Ureter (tissue), 1 donor: ENCODE measurements at places on chromosomes 11 and 22. TPM values are rescaled to one million over a fixed set of nuclear protein-coding genes. Genes with fewer than 3 reads are reported as not detected.
A peak's percentile ranks its signal among the peaks of the same experiment; 100 is the strongest.

- DNase-seq: no peak
Observed at GRCh38 chr11:15159085-15159484, 44.4 kb downstream of the INSC start.

GRCh38 chr11:126662035-126662790, 306.7 kb downstream of the ST3GAL4 start:
- no peak for DNase-seq

DNA sequence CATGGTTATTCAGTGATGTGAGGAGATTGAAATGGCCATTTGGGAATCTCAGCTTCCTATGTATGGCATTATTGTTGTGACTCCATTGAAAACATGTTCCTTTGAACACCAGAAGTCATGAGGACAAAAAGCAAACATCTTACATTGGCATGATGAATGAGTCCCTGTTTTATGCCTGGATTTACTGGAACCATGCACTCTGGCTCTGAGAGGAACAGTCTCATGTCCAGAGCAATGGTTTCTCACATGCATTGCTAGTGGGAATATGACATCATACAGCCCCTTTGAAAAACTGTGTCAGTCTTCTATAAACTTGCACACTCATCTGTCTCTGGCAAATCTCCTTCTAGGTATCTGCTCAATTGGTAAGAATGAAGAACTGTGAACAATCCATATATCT, 3.4 kb upstream of the KDM4F start:
- DNase-seq: no peak

GRCh38 chr11:41872426-41872825, 413.0 kb upstream of the LRRC4C start:
- no peak for DNase-seq

DNA sequence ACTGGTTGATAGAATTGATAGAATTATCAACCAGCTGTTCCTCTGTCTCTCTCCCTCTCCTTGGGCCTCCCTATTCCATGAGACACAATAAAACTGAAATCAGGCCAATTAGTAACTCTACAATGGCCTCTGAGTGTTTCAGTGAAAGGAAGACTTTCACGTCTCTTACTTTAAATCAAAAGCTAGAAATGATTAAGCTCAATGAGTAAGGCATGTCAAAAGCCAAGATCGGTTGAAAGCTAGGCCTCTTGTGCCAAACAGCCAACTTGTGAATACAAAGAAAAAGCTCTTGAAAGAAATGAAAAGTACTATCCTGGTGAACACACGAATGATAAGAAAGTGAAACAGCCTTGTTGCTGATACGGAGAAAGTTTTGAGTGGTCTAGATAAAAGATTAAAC, 16.6 kb downstream of the PIH1D2 start:
- DNase-seq: no peak

DNA sequence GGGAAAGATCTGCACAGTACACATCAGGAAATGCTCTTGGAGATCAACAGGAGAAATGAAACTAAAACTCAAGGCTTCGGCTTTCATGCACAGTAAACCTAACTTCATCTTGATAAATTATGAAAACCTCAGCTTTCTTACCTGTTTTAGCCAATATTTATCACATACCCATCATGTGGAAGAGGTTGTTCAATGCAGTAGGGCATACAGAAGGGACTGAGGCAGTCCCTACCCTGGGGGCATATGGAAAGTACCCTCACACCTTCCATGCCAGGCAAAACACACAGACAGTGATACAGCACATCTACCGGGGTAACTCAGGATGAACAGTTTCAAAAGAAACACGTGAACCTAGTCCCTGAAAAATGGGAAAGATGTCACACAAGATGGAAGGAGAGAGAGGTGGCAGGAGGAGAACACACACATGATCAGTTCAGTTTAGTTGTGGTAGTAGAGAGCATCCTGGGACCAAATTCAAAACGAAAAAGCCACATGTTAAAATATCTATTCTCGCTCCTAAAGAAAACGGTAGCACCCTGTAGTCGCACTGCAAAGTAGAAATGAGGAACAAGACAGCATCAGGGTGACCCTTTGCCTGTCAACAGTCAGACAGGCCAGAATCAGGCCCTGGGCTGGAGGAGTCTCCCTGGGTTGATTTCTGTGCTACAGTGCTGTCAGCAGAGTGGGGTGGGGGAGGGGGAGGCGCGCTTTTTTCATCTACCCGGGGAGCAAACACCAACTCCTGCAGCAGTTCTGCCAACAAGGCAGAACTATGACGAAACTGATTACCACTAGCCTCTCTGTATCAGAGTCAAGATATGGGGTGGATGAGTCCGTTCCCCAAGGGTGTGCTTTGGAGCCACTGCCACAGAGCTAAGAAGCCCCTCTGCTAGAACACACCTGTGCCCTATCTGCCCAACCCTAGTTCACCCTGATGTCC, 1.3 kb downstream of the HIRA start:
- DNase-seq: no peak

GRCh38 chr22:30969532-30970355, 679 bp downstream of the TUG1 start:
- DNase-seq: peak; percentile 52

DNA sequence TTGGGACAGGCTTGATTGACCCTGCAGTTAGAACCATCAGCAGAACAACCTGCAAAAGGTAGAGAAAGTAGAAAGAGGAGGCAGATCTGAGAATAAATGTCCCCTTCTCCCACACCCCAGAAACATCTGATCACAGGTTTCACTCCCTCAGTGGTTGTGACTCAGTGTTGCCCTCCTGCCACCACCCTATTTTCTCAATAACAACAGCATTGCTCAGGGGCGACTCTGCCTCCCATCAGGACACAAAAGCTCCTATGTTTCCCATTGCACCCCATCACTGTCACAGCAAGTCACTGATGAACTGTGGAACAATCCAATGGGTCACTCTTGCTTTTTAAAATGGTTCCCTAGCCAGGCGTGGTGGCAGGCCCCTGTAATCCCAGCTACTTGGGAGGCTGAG, 110.2 kb downstream of the RASSF10 start:
- no peak for DNase-seq

- DNase-seq: no peak
Observed at GRCh38 chr11:78351979-78352841, 65.4 kb downstream of the GAB2 start.

The F2 gene
- not detected for total RNA-seq
